ENCODE measurements at places on chromosomes 1 and 21. TPM values are rescaled to one million over a fixed set of nuclear protein-coding genes. Genes with fewer than 3 reads are reported as not detected.

GRCh38 chr1:82465024-82465423, 664.3 kb downstream of the ADGRL2 start:
- DNase-seq, result peak; percentile 47

GRCh38 chr1:76799700-76800099, 67.6 kb upstream of the ST6GALNAC5 start:
- peak; percentile 8 for DNase-seq

- peak; percentile 50 for DNase-seq
These were observed 231.7 kb upstream of the B3GALT2 start for GRCh38 chr1:193417945-193418744.

DNA sequence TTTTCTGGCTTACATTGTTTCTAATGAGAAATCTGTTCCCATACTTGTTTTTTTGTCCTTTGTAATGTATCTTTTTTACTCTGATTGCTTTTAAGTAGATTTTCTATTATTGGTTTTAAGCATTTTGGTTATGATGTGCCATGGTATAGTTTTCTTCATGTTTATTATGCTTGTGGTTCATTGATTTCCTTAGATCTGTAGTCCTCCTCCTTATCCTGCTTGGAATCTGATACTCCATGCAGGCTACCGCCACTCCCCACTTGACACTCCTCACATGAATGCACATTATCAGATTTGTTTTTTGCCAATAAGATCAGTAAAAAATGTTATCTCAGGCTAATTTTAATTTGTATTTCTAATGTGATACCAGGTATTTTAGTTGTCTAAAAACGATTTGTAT, 20.8 kb downstream of the UROD start:
- DNase-seq, result no peak

DNA sequence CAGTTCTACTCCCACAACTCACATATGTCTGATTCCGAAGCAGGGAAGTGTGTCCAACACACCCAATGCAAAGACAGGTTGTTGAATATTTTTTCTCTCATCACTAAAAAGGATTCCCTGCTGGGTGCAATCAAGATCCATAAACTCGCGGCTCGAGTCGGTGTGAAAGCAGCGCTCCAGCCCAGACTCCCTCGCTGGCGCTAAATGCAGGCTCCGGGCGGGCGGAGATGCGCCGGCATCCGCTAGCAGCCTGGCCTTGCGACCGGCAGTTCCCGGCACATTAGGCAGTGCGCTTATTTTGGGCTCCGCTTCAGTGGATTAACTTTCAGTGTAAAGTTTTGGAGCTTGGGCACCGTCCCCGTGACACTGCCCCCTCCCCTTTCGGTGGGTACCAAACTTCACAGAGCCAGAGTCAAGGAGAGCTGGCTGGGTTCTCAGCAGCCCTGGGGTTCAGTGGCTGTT, 87.7 kb upstream of the POU3F1 start:
- peak; percentile 35 for DNase-seq

- DNase-seq, result peak; percentile 27
These were observed 97.7 kb downstream of the PAPPA2 start for GRCh38 chr1:176560681-176561080.

DNA sequence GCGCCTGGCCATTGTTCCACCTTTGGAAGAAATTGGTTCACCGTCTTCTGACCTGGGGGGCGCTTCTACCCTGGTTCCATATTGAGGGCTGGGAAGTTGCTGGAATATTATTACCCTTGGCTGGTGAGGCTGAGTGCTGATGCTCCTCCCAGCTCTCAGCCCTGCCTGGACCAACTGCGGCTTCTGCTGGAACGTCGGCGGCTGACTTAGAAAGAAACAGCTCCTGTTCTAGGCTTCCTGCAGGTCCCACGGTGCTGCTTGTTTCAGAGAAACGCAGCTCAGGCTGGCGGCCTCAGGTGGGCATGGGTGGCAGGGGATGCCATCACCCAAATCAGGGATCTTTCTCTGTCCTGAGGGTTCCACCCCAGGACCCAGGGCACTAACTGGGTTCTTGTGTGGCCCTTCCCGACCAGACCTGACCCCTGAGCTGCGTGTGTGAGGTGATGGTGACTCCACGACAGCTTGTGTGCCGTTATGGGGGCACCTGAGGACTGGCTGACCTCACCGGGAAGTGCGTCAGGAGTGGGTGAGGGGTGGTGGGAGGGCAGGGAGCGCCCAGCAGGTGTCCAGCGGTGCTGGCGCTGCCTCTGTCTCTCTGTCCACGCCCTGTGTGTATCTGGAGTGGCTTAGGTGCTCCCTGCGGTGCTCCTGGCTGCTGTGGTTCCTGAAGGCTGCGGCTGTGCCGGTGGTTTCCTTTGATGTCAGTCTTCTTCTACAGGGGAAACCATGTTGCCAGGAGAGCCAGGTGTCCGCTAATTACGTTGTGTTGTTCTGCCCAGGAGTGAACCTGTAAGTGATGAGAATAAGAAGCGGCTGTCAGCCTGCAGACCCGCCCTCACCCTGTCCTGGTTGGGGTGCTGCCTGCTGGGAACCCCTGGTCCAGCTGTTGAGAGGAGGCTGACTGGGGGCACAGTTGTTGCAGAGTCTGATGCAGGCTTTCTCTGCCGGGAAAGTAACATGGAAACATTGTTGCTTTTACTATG, 8.9 kb downstream of the SKI start:
- DNase-seq, result no peak

DNA sequence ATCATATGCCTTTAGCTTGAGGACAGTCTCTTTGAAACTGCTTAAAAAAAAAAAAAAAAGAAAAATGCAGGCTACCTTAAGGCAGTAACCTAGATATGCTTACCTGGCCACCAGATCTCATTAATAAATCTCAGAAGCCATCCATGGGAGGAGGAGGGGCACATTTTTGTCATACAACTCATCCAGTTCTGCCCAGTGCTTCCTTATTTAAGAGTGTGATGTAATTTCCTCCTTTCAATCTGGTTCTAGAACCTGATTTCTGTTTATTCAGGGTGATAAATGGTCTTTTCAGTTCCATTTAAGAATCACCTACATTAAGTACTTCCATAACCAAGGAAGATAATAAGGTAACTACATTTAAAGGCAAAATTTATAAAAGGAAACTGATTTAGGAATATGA, 6.1 kb downstream of the ERRFI1 start:
- no peak for DNase-seq

DNA sequence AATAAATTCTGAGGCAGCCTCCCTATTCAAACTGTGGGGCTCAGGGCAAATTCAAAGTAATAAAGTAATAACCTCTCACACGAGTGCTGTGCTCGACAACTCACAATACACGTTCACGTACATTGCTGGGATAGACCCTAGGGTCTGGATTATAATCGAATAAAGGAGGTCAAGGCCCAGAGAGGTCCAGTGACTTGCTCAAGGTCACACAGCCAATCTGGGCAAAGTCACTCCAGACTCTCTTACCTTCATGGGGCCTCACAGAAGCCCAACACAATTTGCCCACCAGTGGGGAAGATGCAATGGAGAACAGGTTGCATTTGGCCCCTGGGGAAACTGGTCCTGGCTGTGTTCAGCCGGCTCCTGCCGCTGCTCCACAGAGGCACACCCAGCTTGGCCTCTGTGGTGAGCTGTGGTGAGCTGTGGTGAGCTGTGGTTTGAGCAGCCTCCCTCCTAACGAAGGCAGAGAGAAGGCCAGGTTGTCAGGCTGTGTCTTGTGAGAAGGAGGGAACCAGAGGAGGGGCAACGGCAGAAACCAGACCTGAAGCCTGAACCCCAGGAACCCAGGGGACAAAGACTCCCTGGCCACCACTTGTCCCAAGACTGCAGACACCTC, 35.1 kb downstream of the NUAK2 start:
- DNase-seq, result no peak

- DNase-seq, result no peak
These were observed 758 bp downstream of the DEPDC1 start for GRCh38 chr1:68495968-68496679.

- no peak for DNase-seq
These were observed 56.7 kb downstream of the UCK2 start for GRCh38 chr1:165884009-165884689.

GRCh38 chr1:119660253-119661083, 12.4 kb upstream of the ZNF697 start:
- DNase-seq, result no peak

GRCh38 chr1:179805291-179806195, 62.5 kb downstream of the FAM163A start:
- no peak for DNase-seq

- no peak for DNase-seq
These were observed 101.0 kb upstream of the DISP3 start for GRCh38 chr1:11377954-11378353.

DNA sequence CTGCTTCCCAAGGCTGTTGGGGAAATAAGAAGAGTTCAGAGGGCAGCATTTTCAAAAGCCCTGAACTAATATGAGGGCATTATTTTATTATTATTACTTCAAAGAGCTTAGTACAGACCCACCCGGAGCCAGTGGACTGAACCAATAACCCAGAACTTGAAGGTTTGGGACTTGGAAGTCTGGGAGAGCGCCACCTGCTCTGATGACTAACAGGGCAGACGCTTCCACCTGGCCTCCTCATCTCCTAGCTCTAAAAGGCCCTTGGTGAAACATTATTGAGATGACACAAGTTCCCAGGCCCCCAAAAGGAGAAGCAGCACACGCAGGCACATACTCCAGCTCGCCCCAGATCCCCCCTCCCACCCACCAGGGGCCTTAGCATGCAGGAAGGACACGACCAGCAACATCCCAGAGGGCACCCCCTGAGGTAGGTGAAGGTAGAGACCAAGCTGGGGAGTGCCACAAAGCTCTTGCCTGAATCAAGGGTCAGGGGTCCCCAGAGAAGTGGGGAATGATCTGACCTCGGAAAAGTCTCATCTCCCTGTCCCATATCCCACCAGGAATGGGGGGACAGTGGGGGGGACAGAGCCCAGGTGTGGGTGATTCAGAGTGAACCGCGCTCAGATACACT, 1.3 kb downstream of the DLGAP3 start:
- DNase-seq, result no peak

GRCh38 chr1:34283142-34283541, 106.4 kb downstream of the C1orf94 start:
- no peak for DNase-seq

GRCh38 chr1:232139444-232139843, 490.5 kb downstream of the SIPA1L2 start:
- DNase-seq, result no peak

DNA sequence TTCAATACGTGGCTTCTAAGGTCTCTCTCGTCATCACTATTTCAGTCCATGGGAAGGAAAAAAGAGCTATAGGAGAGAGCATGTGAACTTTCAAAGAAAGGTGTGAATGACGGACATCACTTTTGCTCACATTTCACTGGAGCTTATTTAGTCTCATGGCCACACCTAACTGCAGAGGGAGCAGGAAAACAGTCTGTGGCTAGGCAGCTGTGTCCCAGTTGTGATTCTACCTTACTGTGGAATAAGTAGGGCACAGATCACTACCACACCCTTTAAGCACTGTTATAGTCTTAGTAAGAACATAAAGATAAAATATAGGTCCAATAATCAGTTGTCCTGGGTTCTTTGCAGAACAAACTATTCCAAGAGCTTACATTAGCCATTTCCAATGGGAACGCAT, 192.9 kb downstream of the NRIP1 start:
- no peak for DNase-seq

GRCh38 chr1:46137916-46138315, 5.5 kb upstream of the PIK3R3 start:
- peak; percentile 41 for DNase-seq

DNA sequence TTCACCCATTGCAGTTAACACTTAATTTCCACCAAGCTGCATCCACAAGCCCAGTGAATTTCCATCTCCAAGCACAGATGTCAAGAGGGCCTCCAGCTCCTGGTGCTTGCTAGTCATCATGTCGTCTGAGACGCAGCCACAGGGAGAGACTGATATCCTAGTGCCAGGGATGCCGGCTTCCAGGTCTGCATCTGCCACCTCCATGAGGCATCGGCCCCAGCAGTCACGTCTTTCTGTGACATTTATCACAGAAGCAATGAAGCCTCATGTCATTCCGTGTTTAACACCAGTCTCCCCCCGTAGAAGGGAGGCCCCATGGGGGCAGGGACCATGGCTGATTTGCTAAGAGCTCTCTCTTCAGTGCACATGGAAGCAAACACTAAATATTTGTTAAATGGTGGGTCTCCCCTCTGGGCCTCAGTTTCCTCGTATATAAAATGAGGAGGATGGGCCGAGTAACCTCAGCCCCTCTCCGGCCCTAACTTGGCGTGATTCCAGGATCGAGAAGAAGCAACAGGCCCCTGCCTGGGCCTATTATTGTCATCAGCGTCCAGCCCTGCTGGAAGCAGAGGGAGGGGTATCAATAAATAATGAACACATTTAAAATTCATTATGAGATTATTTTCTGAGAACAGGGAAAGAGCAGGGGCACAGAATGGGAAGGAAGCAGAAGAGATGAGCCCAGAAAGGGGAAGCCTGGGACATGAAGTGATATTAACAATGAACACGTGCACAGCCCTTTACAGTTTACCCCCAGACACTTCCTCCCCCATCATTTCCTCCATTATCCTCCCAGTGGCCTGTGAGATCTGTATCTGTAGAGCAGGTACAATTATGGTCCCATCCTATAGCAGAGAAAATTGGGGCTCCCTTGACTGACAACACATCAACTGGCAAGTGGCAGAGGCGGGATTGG, 837 bp upstream of the C1QB start:
- peak; percentile 31 for DNase-seq

BARHL2 gene
- total RNA-seq, result not detected

SERPINC1 gene
- total RNA-seq, result 0.13 TPM

SPRR3 gene
- not detected for total RNA-seq

HHIPL2 gene
- total RNA-seq, result 0.31 TPM

DNAH14 gene
- total RNA-seq, result 24.6 TPM

LCE2A gene
- total RNA-seq, result not detected

LCE1A gene
- not detected for total RNA-seq

Data from muscle of leg (tissue), 16 donors.